ENCODE measurements at places on chromosomes 12 and 14. TPM values are rescaled to one million over a fixed set of nuclear protein-coding genes. Genes with fewer than 3 reads are reported as not detected.

SLC6A13 gene
- not detected for total RNA-seq

DNA sequence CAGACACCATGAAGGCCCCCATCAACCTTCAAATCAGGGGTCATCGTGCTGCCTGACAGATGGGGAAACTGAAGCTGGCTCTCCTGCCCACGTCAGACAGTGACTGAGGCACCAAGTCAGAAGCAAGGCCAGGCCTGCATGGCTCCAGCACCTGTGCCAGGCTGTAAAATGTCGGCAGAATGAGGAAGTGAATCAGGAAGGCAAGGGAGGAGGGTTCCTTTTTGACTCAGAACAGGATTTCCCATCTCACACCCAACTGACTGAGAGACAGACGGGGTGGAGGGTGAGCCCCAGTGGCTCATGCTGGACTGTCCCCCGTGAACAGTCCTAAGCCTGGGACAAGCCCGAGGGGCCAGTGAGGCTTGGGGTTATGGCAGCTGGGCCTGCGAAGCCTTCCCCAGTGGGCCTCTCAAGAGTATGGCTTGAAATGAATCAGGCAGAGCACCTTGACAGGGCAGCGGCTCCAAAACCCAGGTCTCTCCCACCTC is 20.9 kb downstream of the SYNE3 start:
- no peak for DNase-seq

GRCh38 chr12:11595080-11595479 is 54.4 kb upstream of the ETV6 start:
- DNase-seq = no peak

GRCh38 chr14:104112113-104112505 is 26.3 kb upstream of the KIF26A start:
- no peak for DNase-seq

GRCh38 chr14:28348797-28349196 is 417.8 kb upstream of the FOXG1 start:
- DNase-seq = no peak

DNA sequence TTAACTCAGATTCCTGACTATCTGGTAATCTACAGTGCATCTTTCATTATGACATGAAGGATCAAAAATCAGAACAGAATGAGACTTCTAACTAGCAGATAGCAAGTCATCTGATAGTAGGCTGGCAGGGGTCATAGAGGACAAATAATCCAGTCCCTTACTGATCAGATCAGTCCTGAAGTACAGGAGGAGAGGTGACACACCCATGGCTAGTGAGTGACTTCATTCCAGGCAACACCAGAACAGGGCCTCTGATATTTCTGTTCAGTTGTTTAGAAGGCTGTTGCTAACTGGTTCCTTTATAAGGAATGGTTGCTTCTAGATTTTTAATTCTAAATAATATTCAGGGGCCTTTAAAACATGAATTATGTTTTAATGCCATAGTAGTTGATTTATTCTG is 222.1 kb downstream of the NTF3 start:
- DNase-seq = no peak

DNA sequence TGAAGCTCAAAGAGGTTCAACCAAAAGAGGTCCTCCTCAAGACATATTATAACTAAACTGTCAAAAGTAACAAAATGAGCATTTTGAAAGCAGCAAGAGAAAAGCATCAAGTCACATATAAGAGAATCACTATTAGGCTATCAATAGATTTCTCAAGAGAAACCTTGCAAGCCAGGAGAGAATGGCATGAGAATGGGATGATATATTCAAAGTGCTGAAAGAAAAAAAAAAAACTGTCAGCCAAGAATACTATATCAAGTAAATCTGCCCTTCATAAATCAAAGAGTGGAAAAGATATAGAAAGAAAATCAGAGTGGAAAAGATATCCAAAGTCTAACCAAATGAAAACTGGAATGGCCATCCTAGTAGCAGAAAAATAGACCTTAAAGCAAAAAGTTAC is 39.3 kb upstream of the TSPAN11 start:
- no peak for DNase-seq

DNA sequence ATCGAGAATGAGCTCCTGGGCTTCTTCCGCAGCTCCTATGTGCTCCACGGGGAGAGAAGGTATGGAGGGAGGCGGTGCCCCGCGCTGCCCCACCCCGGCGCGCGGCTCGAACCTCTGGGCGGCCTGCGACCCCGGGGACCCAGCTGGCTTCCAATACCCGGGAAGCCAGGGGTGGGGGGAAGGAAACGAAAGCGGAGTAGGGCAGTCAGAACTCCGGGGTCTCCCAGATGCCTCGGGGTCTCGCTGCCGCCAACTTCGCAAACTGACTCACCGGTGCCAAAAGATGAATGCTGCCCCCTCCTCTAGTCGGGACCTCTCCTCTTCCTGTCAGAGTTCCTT is 1.3 kb downstream of the TRHDE start:
- peak; percentile 32 for DNase-seq

KLRC2 gene
- total RNA-seq = not detected

- no peak for DNase-seq
These were observed 13.7 kb downstream of the REM2 start for GRCh38 chr14:22896760-22897159.

DNA sequence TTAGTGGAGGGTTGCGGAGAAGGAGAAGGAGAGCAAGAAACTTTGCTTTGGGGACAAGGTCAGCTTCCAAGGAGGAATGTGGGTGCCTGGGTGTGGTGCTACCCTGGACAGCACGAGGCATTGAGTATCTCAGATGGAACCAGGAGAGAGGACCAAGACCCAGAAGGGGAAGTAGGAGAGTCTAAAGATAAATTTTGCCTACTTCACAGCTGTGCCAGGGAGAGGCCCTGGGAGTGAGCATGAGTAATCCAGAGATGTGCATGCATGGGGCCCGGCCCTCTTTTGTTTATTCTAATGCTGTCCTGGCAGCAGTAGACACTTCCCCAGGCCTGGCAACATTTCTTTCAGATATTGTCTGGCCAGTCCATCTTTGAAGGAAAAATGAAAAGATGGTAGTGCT is 49.5 kb upstream of the GNPNAT1 start:
- no peak for DNase-seq
